Breast epithelium (tissue), 4 donors: ENCODE measurements at places on chromosomes 12 and 14.

DNA sequence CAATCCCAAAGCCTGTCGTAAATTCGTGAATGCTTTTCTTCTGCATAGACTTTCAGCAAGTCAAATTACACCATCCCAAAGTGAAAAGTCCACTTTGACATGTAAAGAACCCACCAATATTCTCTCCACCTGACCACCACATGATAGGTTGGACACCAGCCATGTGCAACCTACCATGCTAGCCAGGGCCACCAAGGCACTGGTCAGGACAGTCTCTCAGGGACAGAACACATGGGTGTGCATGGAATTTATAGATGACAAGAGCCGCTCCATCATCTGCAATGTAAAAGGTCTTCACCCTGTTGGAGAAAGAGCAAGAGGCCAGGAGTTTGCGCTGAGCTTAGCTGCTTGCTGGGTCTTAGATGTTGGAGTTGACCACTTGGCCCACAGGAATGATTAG lies 5.4 kb upstream of the KRT76 start:
- no peak for DNase-seq

DNA sequence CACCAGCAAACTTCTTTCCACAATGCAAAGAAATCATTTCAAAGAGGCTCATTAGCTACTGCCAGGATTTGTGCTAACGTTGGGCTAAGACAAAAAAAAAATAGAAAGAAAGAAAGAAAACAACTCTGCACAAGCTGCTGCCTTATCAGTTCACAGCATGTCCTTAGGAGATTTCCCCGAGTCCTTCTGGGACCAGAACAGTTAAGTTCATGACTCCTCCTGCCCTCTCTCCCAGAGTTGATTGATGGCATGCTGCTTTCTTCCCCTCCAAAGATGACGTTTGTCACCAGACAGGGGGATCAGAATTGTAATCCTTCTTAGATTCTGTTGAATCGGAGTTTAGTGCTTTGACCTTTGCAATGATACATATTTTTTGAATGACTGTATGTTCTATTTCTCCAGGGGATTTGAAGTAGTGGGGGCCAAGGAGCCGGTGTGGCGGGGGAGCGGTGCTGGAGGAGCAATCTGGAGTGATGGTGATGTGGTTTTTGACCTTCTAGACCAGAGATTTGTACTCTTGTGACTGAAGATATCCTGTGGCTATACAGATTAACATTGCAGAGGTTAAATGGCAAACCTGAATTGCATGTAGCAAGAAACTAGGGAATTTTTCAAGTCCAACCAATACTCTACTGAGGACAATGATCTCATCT lies 409.2 kb upstream of the TMPO start:
- no peak for DNase-seq

DNA sequence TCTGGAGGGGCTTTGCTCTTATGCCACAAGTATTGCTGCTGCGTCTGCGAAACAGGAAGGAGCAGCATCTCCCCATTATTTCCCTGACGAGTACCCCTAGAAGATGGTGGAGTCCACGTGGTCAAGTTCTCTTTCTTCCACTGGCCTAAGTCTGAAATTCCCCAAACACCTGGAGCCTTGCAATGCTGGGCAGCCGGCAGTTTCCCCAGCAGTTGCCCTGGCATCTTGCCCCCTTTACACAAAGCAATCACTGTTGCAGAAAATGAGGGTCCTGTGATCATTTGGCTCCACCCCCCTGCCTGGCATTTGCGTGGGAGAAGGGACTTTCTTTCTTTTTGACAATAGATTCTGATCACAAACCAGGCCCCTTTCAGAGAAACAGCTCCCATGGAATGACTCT lies 56.9 kb downstream of the FOS start:
- no peak for DNase-seq

- no peak for DNase-seq
Measured at GRCh38 chr12:122861587-122861970, 26.3 kb downstream of the HIP1R start.

DNA sequence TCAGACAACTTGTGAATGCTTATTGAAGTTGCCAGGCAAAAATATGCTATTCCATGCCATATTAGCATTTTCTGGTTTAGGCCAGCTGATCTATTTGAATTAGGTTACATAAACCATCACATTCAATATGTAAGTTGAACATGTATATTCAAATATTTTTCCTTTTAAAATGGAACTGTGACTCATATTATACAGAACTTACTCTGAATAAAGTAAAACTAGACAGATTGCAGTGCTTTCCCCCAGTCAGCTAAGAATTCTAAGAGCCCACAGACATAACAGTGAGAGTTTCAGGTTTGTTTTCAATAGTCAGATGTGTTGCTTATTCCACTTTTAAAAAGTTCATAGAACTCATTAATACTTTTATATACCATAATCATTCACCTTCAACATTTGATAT lies 119.8 kb downstream of the MGST1 start:
- DNase-seq: no peak

DNA sequence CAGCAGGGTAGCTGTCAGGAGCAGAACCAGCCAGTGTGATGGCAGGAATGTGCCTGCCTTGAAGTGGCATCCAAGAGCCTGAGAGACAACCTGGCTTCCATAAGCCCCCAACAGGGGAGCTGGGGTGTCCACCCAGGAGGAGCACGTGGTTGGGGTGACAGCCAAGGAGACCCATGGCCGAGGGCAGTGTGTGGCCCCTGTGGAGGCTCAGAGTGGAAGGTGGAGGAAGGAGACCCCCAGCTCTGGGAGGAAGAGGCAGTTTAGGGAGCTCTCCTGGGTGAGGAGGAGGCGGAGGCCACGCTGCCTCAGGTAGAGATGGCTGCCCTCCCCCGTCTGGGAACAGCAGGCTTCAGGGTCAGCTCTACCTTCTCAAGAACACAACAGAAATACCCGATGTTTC lies 147.0 kb downstream of the CALM1 start:
- no peak for DNase-seq

DNA sequence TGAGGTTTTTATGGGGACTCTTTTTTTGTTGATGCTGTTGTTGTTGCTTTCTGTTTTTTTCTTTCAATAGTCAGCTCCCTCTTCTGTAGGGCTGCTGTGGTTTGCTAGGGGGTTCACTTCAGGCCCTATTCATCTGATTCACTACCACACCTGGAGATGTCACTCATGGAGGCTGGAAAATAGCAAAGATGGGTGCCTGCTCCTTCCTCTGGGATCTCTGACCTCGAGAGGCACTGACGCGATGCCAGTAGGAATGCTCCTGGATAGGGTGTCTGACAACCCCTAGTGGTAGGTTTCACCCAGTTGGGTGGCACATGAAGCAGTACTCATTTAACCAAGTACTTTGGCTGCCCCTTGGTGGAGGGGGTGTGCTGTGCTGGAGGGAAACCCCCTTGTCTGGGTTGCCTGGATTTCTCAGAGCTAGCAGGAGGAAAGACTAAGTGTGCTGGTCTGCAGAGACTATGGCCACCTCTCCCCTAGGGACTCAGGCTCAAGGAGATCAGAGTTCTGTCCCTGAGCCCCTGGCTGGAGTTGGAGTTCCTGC lies 745.5 kb downstream of the TMTC2 start:
- DNase-seq: no peak

- DNase-seq: no peak
Measured at GRCh38 chr12:110256780-110257431, 24.1 kb upstream of the ATP2A2 start.

GRCh38 chr12:110007881-110008280 lies 8.7 kb downstream of the ANKRD13A start:
- DNase-seq: no peak
